ENCODE measurements at places on chromosomes 11 and 22. TPM values are rescaled to one million over a fixed set of nuclear protein-coding genes. Genes with fewer than 3 reads are reported as not detected.

The PSMA1 gene
- 329 TPM for total RNA-seq

The PLET1 gene
- total RNA-seq, result not detected

The OR2D2 gene
- total RNA-seq, result not detected

The SOX6 gene
- total RNA-seq, result 0.36 TPM

The OR51B4 gene
- not detected for total RNA-seq

The SH3BP1 gene
- total RNA-seq, result 128 TPM

The ZNF280B gene
- 3.0 TPM for total RNA-seq

The ACRV1 gene
- not detected for total RNA-seq

The GTSE1 gene
- total RNA-seq, result 39.4 TPM

The TH gene
- total RNA-seq, result not detected

- DNase-seq, result no peak
- H3K4me1 ChIP-seq, result peaks cover 7% of the 10 kb centered on the region
- H3K36me3 ChIP-seq, result peaks cover 4% of the 10 kb centered on the region
- H3K27me3 ChIP-seq, result no peaks in the 10 kb centered on the region
Observed at GRCh38 chr11:75902631-75903030, 87.6 kb downstream of the UVRAG start.

DNA sequence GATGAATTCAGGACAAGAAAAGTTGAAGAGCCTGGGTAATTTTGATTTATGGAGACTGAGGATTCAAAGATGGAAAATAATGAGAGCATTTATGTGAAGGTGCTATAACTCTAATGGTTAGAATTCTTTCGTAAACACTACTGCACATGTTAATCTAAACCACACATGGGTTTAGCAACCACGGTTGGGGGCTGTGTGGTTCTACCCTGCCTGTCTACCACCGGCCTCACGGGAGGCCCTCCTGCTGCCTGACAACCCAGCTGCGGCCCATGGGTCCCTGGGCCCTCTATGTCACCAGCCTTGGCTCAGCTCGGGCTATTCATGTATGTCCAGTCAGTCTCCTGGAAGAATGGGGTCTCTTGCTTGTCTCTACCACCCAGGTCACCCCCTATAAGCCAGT, 68.5 kb upstream of the ARFGAP3 start:
- H3K36me3 ChIP-seq, result no peaks in the 10 kb centered on the region
- peaks cover 44% of the 10 kb centered on the region for H3K4me1 ChIP-seq
- no peaks in the 10 kb centered on the region for H3K27me3 ChIP-seq
- H3K4me3 ChIP-seq, result no peak overlapping the region
- DNase-seq, result peak; percentile 49
- H3K27ac ChIP-seq, result no peak overlapping the region

GRCh38 chr11:35714882-35715627, 52.5 kb downstream of the TRIM44 start:
- no peak overlapping the region for H3K27ac ChIP-seq
- DNase-seq, result peak; percentile 39
- peaks cover 35% of the 10 kb centered on the region for H3K4me1 ChIP-seq
- peaks cover 11% of the 10 kb centered on the region for H3K36me3 ChIP-seq

DNA sequence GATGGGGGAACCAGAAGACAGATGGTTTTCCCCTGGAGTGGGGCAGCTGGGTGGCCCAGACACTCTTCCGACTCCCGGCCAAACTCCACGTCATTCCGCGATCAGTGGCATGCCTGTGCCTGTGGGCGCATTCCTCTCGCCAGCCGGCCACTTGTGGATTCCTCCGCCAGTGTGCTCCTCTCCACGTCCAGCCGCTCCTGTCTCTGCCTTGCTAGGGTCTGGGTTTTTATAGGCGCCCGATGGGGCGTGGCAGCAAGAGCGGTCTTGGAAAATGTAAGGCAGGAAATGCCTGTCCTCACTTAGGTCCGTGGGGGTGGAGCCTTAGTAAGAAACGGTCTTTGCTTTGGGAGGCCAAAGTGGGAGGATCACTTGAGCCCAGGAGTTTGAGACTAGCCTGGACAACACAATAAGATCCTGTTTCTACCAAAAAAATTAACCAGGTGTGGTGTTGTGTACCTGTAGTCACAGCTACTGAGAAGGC, 81.6 kb upstream of the SEPTIN5 start:
- H3K27ac ChIP-seq, result no peak overlapping the region
- no peak overlapping the region for H3K4me3 ChIP-seq
- no peak for DNase-seq
- H3K36me3 ChIP-seq, result no peaks in the 10 kb centered on the region

- H3K27me3 ChIP-seq, result no peaks in the 10 kb centered on the region
- H3K4me3 ChIP-seq, result peak overlapping the region; percentile 72
- H3K27ac ChIP-seq, result peak overlapping the region; percentile 73
- peaks cover 93% of the 10 kb centered on the region for H3K4me1 ChIP-seq
- peak; percentile 93 for DNase-seq
Observed at GRCh38 chr22:37166675-37167066, 17.0 kb upstream of the IL2RB start.

- no peak for DNase-seq
- no peak overlapping the region for H3K27ac ChIP-seq
Observed at GRCh38 chr11:27571154-27571810, 64.7 kb upstream of the LIN7C start.

DNA sequence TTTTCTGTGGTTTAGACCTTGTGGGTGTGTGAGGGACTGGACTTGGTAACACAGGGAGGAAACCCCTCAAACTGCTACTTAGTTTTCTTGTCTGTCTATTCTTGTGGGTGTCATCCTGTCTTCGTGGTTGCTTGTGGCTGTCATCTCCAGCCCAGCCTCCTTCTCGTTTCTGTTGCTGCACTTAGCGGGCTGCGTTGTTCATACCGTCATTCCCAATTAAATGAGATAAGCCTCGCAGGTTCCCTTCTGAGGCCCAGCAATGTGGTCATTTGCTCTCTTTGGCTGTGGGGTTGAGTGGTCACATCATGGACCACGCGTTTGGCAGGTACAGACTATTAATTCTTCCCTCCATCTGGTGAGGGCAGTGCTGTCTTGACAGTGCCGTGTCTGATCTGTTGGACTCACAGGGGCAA, 18.8 kb downstream of the PANX1 start:
- H3K4me3 ChIP-seq, result peak overlapping the region; percentile 43
- peaks cover 90% of the 10 kb centered on the region for H3K4me1 ChIP-seq
- peak; percentile 70 for DNase-seq
- no peaks in the 10 kb centered on the region for H3K27me3 ChIP-seq
- peaks cover 1% of the 10 kb centered on the region for H3K36me3 ChIP-seq
- H3K27ac ChIP-seq, result peak overlapping the region; percentile 57

DNA sequence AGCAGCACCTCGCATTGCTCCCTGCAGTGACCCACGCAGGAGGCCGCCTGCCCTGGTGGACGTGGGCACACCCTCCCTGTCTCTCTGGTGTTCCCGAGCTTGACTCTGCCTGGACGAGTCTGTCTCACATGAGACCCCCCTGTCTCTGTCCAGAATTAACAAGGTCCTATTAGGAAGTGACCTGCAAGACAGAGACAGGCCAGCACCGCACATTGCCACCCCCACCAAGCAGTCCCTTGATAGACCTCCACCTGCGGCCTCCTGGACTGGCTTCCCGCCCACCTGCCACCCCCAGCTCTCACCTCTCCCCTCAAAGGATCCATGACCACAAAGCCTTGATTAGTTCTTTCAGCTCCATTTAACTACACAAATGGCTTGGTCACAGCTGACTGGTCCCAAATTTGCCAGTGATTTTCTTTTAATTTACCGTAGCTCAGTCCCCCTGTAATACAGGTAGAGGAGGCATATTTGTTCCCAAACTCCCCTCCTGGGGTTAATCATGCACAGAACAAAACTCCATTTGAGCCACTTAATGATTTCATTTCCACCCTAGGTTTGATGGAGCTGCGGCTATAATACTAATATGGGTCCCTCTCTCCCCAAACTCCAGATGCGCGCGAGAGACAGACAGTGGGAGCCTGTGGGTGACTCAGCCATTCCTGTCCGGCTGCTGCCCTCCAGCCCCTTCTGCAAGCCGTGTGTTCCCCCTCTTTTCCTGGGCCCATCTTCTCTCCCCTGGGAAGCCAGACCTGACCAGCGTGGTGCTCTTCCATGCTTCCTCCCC, 11.2 kb downstream of the SPATA19 start:
- DNase-seq, result no peak
- no peak overlapping the region for H3K4me3 ChIP-seq

GRCh38 chr22:38115423-38116205, 5.1 kb upstream of the BAIAP2L2 start:
- DNase-seq, result no peak
- H3K4me1 ChIP-seq, result no peaks in the 10 kb centered on the region
- H3K27me3 ChIP-seq, result no peaks in the 10 kb centered on the region

- no peak for DNase-seq
- H3K4me3 ChIP-seq, result no peak overlapping the region
- no peak overlapping the region for H3K27ac ChIP-seq
- no peaks in the 10 kb centered on the region for H3K27me3 ChIP-seq
- no peaks in the 10 kb centered on the region for H3K36me3 ChIP-seq
- H3K4me1 ChIP-seq, result no peaks in the 10 kb centered on the region
Observed at GRCh38 chr22:38126928-38127668, 16.6 kb upstream of the BAIAP2L2 start.

DNA sequence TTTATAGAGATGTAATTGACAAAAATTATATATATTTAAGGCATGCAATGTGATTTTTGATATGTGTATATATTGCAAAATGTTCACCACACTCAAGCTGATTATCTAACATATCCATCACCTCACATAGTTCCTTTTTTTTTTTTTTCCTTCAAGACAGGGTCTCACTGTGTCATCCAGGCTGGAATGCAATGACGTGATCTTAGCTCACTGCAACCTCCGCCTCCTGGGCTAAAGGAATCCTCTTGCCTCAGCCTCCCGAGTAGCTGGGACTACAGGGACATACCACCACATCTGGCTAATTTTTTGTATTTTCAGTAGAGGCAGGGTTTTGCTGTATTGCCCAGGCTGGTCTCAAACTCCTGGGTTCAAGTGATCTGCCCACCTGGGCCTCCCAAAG, 65.1 kb upstream of the SLC35C1 start:
- no peaks in the 10 kb centered on the region for H3K36me3 ChIP-seq
- no peak for DNase-seq
- no peak overlapping the region for H3K27ac ChIP-seq
- H3K4me1 ChIP-seq, result peaks cover 8% of the 10 kb centered on the region
- peaks cover 2% of the 10 kb centered on the region for H3K27me3 ChIP-seq
- H3K4me3 ChIP-seq, result no peak overlapping the region

DNA sequence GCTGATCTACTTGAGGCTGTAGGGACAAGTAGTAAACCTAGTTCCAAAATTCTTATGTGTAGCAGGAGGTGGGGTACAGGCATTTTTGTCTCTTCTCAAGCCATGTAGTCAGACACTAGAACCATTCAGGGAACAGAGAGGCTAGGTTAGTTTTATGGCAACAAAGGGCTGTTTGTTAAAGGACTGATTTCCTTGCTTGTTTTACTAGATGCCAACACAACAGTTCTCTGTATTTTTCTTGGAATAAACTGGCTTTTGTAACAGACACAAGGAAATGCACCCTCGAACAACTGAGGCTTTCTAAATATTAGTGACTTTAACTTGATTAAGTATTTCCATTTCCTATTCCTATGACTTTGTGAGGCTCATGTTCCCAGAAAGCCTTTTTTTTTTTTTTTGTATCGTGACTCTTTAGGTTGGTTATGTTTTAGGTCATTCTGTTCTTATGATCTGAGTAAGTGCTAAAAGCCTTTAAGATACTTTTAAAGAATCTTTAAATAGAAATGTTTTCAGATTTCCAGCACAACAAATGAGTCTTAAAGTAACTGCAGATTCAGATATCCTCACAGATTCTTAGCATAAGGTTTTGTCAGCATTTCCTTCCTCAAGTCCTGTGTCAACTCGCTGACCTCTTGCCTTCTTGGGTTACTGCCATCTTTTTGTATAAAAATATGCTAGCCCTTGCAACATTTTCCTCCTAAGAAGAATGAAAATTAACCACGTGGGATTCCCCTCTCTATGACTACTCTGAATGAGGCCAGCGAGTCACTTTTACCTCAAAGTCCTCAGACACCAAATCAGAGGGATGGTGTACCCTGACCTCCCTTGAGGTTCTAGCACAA, 92.5 kb downstream of the CCDC83 start:
- H3K36me3 ChIP-seq, result peaks cover 13% of the 10 kb centered on the region
- H3K27ac ChIP-seq, result peak overlapping the region; percentile 83
- peak overlapping the region; percentile 3 for H3K4me3 ChIP-seq
- no peaks in the 10 kb centered on the region for H3K27me3 ChIP-seq
- peaks cover 40% of the 10 kb centered on the region for H3K4me1 ChIP-seq

All from activated CD8-positive, alpha-beta T cell treated with anti-CD3 and anti-CD28 coated beads for 36 hours (primary cell).